HCT116 (cell line): ENCODE measurements at places on chromosomes 5 and 9.

DNA sequence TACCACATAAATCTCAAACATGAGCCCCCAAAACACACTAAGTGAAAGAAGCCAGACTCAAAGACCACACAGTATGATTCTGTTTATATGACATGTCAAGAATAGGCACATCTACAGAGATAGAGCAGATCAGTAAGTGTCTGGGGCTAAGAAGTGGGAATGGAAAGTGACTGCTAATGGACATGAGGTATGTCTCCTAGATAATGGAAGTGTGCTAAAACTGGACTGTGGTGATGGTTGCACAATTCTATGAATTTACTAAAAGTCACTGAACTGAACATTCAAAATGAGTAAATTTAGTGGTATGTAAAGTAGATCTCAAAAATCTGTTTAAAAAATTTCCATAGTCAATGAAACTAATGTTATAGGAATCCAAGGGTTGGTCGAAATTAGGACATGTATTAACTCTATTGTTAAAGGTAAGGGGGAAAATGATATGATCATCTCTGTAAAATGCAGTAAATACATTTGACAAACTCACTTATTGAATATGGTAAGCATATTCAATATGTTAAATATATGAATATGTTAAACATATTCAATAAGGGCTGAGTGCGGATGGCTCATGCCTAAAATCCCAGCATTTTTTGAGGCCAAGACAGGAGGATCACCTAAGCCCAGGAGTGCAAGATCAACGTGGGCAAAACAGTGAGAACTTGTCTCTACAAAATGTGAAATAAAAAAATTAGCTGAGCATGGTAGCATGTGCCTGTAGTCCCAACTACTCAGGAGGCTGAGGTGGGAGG, 51.7 kb downstream of the NUP155 start:
- DNase-seq = no peak

GRCh38 chr5:149636191-149636860, 55.0 kb downstream of the ARHGEF37 start:
- DNase-seq = no peak

- DNase-seq = no peak
Measured at GRCh38 chr5:76576450-76576849, 46.8 kb downstream of the F2RL2 start.

DNA sequence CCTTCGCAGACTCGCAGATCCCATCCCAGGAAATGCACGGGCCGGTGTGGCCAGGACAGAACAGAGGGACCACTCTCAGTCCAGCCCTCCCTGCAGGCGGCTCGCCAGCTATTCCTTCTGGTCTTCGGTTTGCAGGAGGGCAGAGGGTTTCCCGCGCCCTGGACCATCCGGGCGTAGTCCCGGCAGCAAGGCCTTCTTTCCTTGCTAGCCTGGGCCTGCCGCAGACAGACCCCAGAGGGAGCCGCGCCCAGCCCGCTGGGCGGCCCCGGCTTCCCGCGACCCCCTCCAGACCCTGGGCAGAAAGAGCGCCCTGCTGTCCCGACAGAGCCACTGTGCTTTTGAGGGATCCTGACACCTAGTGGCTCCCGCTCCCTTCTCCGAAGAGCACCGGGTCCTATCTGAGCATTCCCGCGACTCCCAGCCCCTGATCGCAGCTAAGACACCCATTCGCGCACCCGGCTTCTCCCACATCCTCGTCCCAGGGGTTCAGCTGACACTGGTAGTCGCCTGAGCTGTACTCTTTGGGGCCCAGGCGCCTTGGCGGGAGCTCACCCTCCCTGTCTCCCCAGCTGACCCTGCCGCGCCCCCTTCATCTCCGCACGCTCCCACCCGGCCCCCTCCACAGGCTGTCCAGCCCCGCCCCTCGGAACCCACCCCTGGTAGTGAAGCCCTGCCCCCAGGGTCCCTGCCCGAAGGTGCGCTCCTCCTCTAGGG, 1.1 kb downstream of the CFAP90 start:
- no peak for DNase-seq

GRCh38 chr9:78130004-78130403, 98.4 kb upstream of the GNAQ start:
- DNase-seq = peak; percentile 56

DNA sequence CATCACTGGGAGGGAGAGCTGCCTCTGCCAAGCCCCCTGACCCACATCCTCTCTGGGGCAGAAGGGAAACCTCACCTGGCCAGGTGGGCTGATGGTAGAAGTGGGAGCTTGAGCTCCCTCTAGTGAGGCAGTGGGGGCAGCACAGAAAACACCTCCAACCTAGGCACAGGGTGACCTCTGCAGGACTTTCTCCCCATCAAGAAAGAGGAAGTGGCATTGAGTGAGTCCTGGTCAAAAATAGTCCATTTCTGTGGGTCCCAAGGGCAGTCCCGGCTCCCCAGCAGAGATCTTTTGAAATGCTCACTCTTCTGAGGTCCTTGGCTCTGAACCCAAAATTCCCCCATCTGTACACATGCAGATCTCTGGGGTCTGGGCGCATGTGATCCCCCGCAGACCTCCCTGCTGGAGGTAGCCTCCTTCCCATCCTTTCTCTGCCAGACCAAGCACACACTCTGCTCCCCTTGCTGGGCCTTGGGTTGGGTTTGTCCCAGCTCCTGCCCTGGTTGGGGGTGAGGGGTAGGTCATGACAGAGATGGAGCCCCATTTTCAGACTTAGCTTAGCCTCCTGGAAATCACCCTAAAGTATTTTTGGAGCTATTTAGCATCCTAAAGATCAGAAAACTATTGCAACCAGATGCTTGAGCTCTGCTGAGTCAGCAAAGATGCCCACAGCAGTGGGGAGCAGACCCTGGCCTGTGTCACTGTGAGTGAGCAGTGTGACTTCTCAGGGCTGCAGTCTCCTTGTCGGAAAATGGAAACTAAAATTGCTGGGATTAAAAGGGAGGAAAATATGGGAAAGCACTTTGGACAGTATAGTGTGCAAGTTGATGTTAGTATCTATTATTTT, 41.6 kb upstream of the LCP2 start:
- peak; percentile 13 for DNase-seq

DNA sequence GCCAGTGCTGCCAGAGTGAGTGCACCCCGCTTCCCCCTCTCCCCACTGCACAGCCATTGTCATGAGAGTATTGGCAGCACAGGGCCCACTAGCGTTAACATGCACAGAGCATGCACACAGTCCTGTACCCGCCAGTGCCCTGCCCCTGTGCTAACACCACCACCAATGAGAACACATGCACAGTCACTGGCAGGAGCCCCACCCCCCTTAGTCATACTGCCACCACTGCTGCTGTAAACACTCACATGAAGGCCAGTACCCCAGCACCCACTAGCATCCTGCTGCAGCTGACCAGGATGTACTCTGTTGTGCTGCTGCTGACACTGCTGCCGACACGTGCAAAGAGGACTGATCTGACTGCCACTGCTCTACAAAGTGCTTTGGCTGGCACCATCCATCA, 19.5 kb upstream of the RANBP6 start:
- DNase-seq = no peak

- DNase-seq = no peak
Measured at GRCh38 chr5:174288439-174288838, 242.9 kb downstream of the NSG2 start.

GRCh38 chr5:167763772-167764171, 527.7 kb upstream of the WWC1 start:
- no peak for DNase-seq

- DNase-seq = no peak
Measured at GRCh38 chr5:142830241-142831008, 60.2 kb downstream of the ARHGAP26 start.

DNA sequence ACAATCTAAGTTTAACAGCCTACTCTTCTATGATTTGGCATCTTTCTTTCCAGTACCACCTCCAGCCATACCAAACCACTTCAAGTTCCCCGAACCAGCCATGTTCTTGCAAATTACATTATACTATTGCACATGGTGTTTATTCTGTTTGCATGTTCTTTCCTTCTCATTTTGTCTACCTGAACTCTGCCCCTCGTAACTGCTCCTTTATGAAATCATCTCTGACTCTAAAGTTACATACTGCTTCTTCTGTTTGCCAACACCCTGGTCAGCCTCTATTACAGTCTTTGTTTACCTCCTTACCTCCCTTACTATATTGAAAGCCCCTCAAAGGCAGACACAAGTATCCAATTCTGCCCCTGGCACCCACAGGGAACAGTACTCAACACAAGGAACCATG, 6.0 kb downstream of the PPP6C start:
- DNase-seq = no peak

- DNase-seq = no peak
Measured at GRCh38 chr9:86685556-86685955, 261.8 kb downstream of the GAS1 start.

DNA sequence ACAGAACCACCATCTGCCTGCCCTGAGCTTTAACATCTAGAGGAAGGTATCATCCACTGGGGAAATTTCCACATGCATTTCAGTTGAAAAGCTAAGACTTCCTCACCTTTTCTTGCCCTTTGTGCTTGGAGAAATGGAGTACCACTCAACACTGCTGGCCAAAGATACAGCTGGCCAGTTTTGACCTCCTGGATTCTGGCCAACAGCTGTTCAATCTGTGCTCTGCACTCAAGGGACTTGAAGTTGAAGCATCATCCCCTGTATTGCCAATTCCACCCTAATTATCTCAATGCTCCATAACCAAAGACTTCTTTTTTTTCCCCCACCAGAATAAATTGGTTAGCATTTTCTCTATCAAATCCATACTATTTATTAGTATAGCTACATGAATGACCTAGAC, 70.4 kb upstream of the PRDM9 start:
- DNase-seq = no peak
